SW 1271 (cell line): ENCODE measurements at places on chromosomes 3 and 15.

GRCh38 chr3:77693147-77693546, 653.2 kb downstream of the ROBO2 start:
- no peak for DNase-seq

DNA sequence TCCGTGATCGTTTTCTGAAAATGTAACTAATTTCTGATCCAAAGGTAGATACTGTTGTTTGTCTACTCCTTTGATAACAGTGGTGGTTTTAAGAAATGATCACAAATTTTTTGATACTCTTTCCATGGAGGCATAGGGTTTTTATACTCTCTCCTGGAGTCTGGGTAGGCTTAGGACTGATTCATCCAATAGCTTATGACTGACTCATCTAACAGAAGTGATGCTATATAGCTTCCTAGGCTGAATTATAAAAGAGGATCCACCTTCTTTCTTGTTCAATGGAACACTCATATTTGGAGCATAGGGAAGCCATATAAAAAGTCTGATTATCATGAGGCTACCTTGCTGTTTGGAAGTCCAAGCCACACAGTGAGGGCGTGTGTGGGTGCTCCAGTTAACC, 84.3 kb downstream of the CHST2 start:
- DNase-seq: no peak

DNA sequence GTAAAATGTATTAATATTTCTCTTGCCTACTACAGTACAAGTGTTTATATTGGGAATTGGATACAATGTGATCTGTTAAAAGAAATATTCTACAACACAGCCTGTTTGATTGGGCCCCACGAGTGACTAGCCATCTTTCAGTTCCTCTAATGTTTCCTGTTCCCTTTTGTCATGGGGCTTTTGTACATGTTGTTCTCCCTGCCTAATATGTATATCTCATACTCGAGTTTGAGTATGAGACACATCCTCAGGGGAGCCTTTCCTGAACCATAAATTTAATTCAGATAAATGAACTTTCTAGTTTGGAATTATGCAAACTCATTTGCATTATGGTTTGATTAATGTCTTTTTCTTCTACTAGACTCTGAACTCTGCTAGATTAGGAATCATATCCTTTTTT, 65.5 kb downstream of the MEF2A start:
- no peak for DNase-seq

- no peak for DNase-seq
These were observed 3.0 kb upstream of the SHC4 start for GRCh38 chr15:48966595-48967301.

DNA sequence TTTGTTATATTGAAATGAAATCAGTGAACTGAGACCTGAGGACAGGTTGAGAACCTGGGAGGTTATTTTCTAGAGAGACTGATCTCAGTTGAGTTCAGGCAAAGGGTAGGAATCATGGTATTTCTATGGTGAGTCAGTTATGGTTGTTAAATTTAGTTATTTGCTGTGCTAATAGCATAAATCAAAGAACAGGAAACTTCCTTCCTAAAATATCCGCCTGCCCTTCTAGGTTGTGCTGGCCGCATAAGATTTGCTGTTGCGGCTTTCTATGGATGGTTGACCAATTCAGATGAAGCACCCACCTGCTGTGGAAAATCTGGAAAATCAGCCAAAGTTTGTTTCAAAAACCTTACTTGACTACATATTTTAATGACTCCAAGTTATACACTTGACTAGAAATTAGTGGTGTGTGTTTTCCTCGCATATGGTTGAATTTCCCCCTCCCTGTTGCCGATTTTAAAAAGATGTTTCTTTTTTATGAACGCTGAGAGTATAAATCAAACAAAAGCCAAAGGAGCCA, 52.6 kb downstream of the PLCL2 start:
- DNase-seq: no peak
